HepG2 (cell line): ENCODE measurements at places on chromosomes 13 and 19. TPM values are rescaled to one million over a fixed set of nuclear protein-coding genes. Genes with fewer than 3 reads are reported as not detected.

- no peak for DNase-seq
- no peak overlapping the region for H3K27ac ChIP-seq
- H3K27me3 ChIP-seq: no peaks in the 10 kb centered on the region
- peaks cover 21% of the 10 kb centered on the region for H3K4me1 ChIP-seq
- H3K4me3 ChIP-seq: no peak overlapping the region
These were observed 822 bp downstream of the ADPRHL1 start for GRCh38 chr13:113452466-113452865.

C2CD4C gene
- polyA plus RNA-seq: not detected in 2 replicates

GRCh38 chr13:66128201-66128600 is 1101.9 kb downstream of the PCDH9 start:
- H3K27me3 ChIP-seq: no peaks in the 10 kb centered on the region
- no peak overlapping the region for H3K4me3 ChIP-seq
- no peaks in the 10 kb centered on the region for H3K36me3 ChIP-seq
- no peak for DNase-seq

FFAR2 gene
- polyA plus RNA-seq: 0.12 and 0.30 TPM in 2 replicates

DNA sequence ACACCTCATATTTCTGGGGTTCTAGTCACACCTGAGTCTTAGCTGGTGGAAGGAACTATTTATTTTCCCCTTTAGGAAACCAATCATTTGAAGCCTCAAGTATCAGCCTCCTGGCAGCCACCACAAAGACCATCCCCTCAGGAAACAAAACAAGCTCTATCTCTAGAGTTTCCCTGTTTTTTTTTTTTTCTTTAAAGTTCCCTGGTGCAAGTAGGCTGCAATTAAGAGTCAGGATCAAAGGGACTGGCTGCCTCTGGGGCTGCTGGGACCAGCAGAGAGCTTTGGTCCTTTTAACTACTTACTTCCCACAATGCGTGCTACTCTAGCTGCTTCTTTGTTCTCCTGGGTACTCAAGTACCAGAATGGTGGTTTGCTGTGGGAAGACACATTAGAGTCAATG is 11.4 kb downstream of the MBNL2 start:
- H3K4me1 ChIP-seq: peaks cover 99% of the 10 kb centered on the region
- peaks cover 7% of the 10 kb centered on the region for H3K36me3 ChIP-seq
- DNase-seq: peak; percentile 73
- H3K27me3 ChIP-seq: no peaks in the 10 kb centered on the region

GRCh38 chr13:110555601-110556223 is 5.8 kb downstream of the RAB20 start:
- peak overlapping the region; percentile 39 for H3K27ac ChIP-seq
- peaks cover 89% of the 10 kb centered on the region for H3K4me1 ChIP-seq
- H3K27me3 ChIP-seq: no peaks in the 10 kb centered on the region
- H3K36me3 ChIP-seq: peaks cover 5% of the 10 kb centered on the region; the same call in 2 of the 3 replicates
